ENCODE measurements at places on chromosomes 4 and X. TPM values are rescaled to one million over a fixed set of nuclear protein-coding genes. Genes with fewer than 3 reads are reported as not detected.

- H3K4me3 ChIP-seq = no peak overlapping the region
- peaks cover 7% of the 10 kb centered on the region for H3K4me1 ChIP-seq
- H3K27me3 ChIP-seq = peaks cover 20% of the 10 kb centered on the region
- no peak overlapping the region for H3K27ac ChIP-seq
- DNase-seq = peak; percentile 92
These were observed 280.5 kb downstream of the FBXW7 start for GRCh38 chr4:152255437-152255836.

- no peak overlapping the region for H3K4me3 ChIP-seq
- H3K27ac ChIP-seq = no peak overlapping the region
- DNase-seq = no peak
- peaks cover 16% of the 10 kb centered on the region for H3K27me3 ChIP-seq
- H3K36me3 ChIP-seq = no peaks in the 10 kb centered on the region
These were observed 87.4 kb downstream of the FAM9B start for GRCh38 chrX:8946563-8946962.

SMIM31 gene
- not detected for total RNA-seq

GRCh38 chr4:23943478-23943877, 53.6 kb upstream of the PPARGC1A start:
- H3K27ac ChIP-seq = no peak overlapping the region
- H3K4me1 ChIP-seq = no peaks in the 10 kb centered on the region
- H3K4me3 ChIP-seq = no peak overlapping the region
- no peak for DNase-seq

DNA sequence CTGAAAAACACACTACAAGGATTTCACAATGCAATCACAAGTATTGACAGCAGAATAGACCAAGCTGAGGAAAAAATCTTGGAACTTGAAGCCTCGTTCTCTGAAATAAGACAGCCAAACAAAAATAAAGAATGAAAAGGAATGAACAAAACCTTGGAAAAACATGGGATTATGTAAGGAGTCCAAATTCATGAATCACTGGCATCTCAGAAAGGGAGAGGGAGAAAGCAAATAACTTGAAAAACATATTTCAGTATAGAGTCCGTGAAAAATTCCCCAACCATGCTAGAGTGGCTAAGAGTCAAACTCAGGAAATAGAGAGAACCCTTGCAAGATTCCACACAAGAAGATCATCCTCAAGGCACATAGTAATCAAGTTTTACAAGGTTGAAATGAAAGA, 178.5 kb upstream of the CTSO start:
- H3K27me3 ChIP-seq = no peaks in the 10 kb centered on the region
- DNase-seq = no peak

GIMD1 gene
- total RNA-seq = not detected

DNA sequence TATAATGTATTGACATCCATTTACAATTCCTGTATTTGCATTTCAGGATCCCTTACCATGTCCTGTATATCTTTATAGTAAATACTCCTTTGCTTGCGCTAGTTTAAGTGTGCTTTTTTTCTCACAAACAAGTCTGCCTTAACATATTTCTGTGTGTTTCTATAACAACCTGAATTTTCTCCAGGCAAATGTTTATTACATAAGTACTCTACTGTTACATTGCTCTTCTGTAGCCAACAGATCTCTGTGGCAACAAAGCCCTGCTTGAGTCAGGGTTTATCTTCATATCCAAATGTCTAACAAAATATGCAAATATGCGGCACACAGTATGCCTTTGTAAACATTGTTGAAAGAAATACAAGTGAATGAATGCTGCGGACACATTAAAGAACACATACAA, 625.5 kb downstream of the TLL1 start:
- DNase-seq = no peak
- no peak overlapping the region for H3K27ac ChIP-seq
- H3K4me3 ChIP-seq = no peak overlapping the region
- no peaks in the 10 kb centered on the region for H3K36me3 ChIP-seq
- no peaks in the 10 kb centered on the region for H3K27me3 ChIP-seq

GRCh38 chr4:26058537-26058936, 144.5 kb downstream of the SMIM20 start:
- peaks cover 5% of the 10 kb centered on the region for H3K27me3 ChIP-seq
- H3K27ac ChIP-seq = no peak overlapping the region
- H3K4me3 ChIP-seq = peak overlapping the region; percentile 2
- H3K4me1 ChIP-seq = peaks cover 19% of the 10 kb centered on the region

- no peak overlapping the region for H3K4me3 ChIP-seq
- H3K27ac ChIP-seq = no peak overlapping the region
- no peaks in the 10 kb centered on the region for H3K27me3 ChIP-seq
- DNase-seq = peak; percentile 39
These were observed 56.1 kb downstream of the PLS3 start for GRCh38 chrX:115616943-115617563.

DNA sequence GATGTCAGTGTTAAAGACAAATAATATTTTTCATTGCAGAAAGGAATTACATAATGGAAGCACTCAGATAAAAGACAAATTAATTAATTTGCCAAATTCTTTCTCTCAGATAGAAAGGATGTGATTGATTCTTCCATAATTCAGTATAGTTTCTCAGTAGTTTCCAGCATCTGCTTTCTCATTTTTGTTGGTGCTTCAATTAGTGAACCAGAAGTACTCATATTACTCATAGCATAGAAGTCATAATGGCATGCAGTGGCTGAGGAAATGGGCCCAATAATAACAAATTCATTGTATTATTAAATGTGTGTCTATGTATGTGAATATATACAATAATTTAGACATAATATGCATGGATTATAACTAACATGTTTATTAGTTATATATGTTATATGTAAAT, 393.3 kb upstream of the TRAM1L1 start:
- H3K27ac ChIP-seq = no peak overlapping the region
- DNase-seq = no peak
- H3K4me1 ChIP-seq = no peaks in the 10 kb centered on the region
- H3K36me3 ChIP-seq = no peaks in the 10 kb centered on the region

BEND2 gene
- not detected for total RNA-seq

DNA sequence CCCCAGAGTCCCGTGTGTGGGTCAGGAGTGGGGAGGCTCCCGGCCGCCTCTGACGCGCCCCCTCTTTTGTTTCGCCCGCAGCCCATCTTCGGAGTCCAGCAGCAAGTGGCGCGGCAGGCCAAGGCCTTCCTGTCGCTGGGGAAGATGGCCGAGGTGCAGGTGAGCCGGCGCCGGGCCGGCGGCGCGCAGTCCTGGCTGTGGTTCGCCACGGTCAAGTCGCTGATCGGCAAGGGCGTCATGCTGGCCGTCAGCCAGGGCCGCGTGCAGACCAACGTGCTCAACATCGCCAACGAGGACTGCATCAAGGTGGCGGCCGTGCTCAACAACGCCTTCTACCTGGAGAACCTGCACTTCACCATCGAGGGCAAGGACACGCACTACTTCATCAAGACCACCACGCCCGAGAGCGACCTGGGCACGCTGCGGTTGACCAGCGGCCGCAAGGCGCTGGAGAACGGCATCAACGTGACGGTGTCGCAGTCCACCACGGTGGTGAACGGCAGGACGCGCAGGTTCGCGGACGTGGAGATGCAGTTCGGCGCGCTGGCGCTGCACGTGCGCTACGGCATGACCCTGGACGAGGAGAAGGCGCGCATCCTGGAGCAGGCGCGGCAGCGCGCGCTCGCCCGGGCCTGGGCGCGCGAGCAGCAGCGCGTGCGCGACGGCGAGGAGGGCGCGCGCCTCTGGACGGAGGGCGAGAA, 117.5 kb downstream of the DCTD start:
- no peak overlapping the region for H3K4me3 ChIP-seq
- no peak overlapping the region for H3K27ac ChIP-seq
- H3K27me3 ChIP-seq = peaks cover 4% of the 10 kb centered on the region
- H3K4me1 ChIP-seq = no peaks in the 10 kb centered on the region
- DNase-seq = no peak

TLL1 gene
- not detected for total RNA-seq

- no peaks in the 10 kb centered on the region for H3K27me3 ChIP-seq
These were observed 1.4 kb downstream of the AMMECR1 start for GRCh38 chrX:110316351-110317060.

- H3K36me3 ChIP-seq = no peaks in the 10 kb centered on the region
- no peak overlapping the region for H3K27ac ChIP-seq
- H3K4me3 ChIP-seq = no peak overlapping the region
- H3K27me3 ChIP-seq = no peaks in the 10 kb centered on the region
- H3K4me1 ChIP-seq = no peaks in the 10 kb centered on the region
These were observed 320.4 kb upstream of the SLC7A11 start for GRCh38 chr4:138562544-138562991.

GRCh38 chr4:183012879-183013729, 86.0 kb upstream of the WWC2 start:
- DNase-seq = no peak
- H3K27ac ChIP-seq = no peak overlapping the region
- no peaks in the 10 kb centered on the region for H3K4me1 ChIP-seq
- no peak overlapping the region for H3K4me3 ChIP-seq
- H3K27me3 ChIP-seq = peaks cover 15% of the 10 kb centered on the region
- H3K36me3 ChIP-seq = no peaks in the 10 kb centered on the region

- H3K4me3 ChIP-seq = no peak overlapping the region
- no peak overlapping the region for H3K27ac ChIP-seq
- H3K27me3 ChIP-seq = no peaks in the 10 kb centered on the region
- DNase-seq = no peak
These were observed 92.6 kb downstream of the IQCM start for GRCh38 chr4:149723065-149723464.

DNA sequence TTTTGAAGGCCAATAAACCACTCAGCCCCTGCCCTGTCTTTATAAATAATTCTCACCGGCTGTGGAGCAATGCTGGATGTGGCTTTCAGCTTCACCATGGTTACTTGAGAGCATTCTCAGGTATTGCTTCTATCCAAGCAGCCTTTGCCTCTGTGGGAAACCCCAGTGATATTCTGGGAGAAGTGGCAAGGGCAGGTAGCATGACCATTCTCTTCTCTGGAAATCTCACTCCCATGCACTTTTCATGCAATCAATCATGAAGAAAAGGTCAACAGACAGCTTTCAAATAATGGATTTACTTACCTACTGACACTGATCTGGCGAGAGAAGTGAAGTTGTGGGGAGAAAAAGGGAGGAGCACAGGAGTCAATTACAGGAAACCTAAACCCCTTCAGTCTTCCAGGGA, 49.5 kb downstream of the UNC5C start:
- H3K27ac ChIP-seq = no peak overlapping the region
- no peaks in the 10 kb centered on the region for H3K36me3 ChIP-seq
- H3K27me3 ChIP-seq = no peaks in the 10 kb centered on the region
- H3K4me3 ChIP-seq = no peak overlapping the region
- no peaks in the 10 kb centered on the region for H3K4me1 ChIP-seq

DNA sequence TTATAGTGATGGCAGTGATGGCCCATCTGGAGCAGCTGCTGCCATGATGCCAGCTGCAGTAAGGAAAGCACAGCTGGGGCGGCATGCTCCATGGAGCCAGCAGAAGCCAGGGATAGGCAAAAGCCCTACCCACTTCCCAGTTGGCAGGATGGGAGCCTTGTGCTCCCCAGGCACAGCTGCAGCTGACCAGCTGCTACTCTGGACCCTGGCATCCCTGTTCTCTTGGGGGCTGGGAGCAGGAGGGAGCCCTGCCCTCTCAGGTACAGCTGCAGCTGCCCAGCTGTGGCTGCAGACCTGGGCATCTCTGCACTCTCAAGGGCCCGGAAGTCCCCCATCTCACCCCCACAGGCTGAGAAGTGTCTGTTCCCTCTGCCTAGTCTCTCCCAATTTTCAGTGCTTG, 531.9 kb downstream of the PCDH18 start:
- H3K4me1 ChIP-seq = no peaks in the 10 kb centered on the region
- no peak overlapping the region for H3K4me3 ChIP-seq
- no peak for DNase-seq
- no peaks in the 10 kb centered on the region for H3K27me3 ChIP-seq
- H3K36me3 ChIP-seq = no peaks in the 10 kb centered on the region
- no peak overlapping the region for H3K27ac ChIP-seq

GRCh38 chr4:150242820-150243458, 164.7 kb downstream of the DCLK2 start:
- no peak overlapping the region for H3K4me3 ChIP-seq
- DNase-seq = no peak
- H3K27me3 ChIP-seq = peaks cover 10% of the 10 kb centered on the region

DNAAF6 gene
- not detected for total RNA-seq

- H3K27me3 ChIP-seq = no peaks in the 10 kb centered on the region
- H3K27ac ChIP-seq = peak overlapping the region; percentile 54
- DNase-seq = no peak
- H3K36me3 ChIP-seq = peaks cover 3% of the 10 kb centered on the region
These were observed 23.4 kb upstream of the RHOH start for GRCh38 chr4:40173470-40173875.

DNA sequence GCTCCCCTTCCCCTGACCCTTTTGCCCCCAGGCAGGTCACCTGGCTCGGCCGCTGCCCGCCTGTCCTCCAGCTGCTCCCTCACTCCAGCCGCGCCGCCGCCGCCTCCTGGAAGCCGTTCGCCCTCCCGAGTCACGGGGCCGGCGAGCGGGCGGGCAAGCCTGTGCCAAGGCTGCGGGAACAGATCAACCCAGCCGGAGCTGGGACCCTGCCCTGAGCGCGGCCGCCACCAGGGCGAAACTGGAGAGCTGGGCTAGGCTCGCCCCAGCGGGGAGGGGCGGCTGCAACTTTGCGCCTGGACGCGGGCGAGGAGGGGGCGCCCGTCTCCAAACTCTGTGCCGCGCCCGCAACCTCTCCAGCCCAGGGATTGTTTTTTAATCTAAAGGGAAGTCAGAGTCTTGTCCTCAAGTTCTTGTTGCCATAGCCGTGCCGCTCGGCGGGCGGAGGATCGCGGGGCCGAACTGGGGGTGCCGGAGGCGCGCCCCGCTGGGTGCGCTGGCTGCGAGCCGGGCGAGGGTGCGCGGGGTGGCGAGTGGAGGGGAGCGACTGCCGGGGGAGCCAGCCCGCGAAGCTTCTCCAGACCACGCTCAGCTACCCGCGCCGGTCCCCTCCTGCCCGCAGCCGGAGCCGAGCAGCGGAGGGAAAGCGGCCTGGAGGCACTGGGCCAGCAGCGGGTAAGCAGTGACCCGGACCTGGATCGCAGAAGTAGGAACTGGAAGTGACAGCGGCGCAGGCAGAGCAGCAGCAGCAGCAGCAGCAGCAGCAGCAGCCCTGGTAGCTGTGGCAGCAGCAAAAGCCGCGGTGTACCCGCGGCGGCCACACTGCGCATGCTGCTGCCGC, 13.4 kb downstream of the ARHGEF6 start:
- peak overlapping the region; percentile 81 for H3K27ac ChIP-seq
- peaks cover 30% of the 10 kb centered on the region for H3K36me3 ChIP-seq
- peak; percentile 73 for DNase-seq
- peak overlapping the region; percentile 67 for H3K4me3 ChIP-seq
- H3K4me1 ChIP-seq = peaks cover 61% of the 10 kb centered on the region
- H3K27me3 ChIP-seq = no peaks in the 10 kb centered on the region

DNA sequence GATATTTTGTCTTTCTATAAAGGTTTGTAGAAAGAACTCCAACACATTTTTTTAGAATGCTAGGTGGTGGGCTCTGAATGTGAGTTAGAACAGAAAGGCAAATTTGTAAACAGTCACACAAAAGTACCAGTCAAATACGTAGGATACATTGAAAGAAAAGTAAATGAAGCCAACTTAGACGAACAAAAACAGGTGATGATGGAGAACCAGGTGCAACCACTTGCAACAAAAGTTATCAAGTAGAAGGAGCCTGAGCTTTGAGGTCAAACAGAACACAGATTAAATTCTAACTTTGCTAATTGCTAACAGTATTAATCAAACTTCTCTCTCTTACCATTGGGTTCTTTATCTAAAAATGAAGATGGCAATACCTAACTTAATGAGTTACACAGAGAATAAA, 62.7 kb upstream of the DAPP1 start:
- H3K4me3 ChIP-seq = no peak overlapping the region
- no peaks in the 10 kb centered on the region for H3K4me1 ChIP-seq
- no peaks in the 10 kb centered on the region for H3K36me3 ChIP-seq
- peaks cover 3% of the 10 kb centered on the region for H3K27me3 ChIP-seq

PHEX gene
- 7.7 TPM for total RNA-seq

Measured in activated CD8-positive, alpha-beta memory T cell treated with anti-CD3 and anti-CD28 coated beads, Interleukin-2, amount 10 ng/mL, durations not matched to agents 7 days and 5 days (primary cell).